Activated gamma-delta T cell treated with anti-CD3 and anti-CD28 coated beads, Interleukin-2, amount 50 U/mL, for 16 hours (primary cell): ENCODE measurements at places on chromosomes 7 and 10.

GRCh38 chr10:48759113-48759901 is 74.6 kb downstream of the WDFY4 start:
- DNase-seq, result no peak

DNA sequence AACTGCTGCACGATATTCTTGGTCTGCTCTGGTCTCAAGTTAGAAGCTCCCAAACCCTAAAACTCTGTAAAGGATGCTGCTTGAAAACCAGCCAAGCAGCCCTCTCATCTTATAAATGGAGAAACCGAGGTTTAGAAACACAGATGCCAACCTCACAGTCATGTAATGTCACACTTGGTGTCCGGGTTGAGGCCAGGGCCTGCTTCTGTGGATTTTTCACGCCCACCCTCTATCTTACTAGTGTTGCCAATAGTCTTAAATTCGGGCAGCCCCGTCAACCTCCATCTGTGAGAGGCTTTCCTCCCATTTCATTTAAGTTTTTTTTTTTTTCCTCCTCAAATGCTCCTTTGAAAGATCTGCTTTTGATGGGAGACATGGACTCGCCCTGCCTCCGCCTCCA is 28.9 kb downstream of the PLPP4 start:
- DNase-seq, result no peak

DNA sequence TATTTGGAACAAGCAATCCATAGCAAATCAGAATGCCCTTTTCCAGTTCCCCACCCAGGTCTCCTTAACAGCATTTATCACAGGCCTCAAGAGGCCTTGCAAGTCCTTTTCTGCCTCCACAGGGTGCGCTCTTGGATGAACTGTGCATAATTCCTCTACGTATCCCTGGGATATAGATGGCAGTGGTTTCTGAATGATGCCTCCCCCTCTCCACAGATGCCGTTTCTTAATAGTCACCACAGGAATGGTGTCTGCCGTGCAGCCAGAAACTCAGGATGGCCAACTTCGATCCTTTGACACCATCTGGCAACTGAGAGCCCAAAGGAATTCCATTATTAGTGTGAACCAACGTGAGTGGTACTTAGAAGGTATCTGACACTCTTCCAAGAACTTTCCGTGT is 43.1 kb downstream of the JAZF1 start:
- no peak for DNase-seq

GRCh38 chr10:86252079-86252478 is 114.5 kb downstream of the GRID1 start:
- DNase-seq, result no peak

DNA sequence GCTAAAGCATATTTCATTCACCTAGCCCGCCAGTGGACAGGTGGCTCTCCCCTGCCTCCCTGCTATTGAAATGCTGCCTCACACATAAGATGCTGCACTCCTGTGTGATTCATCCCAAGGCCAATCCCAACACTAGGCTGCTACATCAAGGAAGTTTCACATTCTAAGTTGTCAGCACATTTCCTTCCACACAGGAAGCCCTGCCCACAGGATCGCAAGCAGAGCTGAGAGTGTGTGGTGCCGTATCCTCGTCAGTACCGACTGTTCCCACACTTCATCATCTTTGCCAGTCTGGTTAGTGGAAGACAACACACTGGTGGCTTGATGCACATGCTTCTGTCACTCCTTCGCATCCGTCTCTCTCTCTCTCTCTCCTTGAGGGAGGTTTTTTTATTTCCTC is 194.3 kb upstream of the PPP2R2D start:
- DNase-seq, result no peak

DNA sequence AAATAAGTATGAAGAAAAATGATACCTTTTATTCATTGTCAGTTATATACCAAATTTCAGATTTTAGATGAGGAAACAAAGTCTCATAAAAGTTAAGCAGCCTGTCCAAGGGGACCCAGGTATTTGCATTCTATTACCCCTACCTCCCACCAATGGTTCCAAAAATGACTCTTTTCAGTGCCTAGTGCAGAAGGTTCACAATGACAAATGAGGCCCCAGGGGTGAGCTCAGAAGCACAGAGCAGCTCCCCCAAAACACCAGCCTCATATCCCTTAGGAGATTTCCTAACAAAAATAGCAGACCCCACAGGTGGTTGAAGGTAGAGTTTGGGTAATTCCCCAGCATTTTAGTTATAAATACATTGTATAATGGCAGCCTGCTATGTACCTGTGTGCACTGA is 168.6 kb downstream of the REEP3 start:
- no peak for DNase-seq

DNA sequence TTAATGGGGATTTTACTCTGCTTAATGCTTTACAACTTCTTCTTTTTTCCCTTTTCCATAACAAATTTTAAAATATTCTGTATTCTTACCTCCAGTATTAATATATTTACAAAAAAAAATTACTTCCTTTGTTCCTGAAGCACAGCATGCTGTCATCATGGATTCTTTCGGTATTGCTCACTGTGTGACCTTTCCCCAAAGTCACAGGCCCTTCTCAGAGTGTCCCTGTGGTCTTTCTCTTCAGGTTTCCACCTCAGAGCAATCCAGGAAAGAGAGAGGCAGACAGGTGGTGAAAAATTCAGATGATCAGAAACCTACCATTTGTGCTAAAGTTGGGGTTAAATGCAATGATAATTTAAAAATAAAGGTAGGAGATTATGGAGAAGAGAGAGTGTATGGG is 13.0 kb downstream of the AOAH start:
- no peak for DNase-seq
